ENCODE measurements at places on chromosomes 3 and 15.

GRCh38 chr15:74221399-74222239, 14.5 kb upstream of the CCDC33 start:
- no peak for DNase-seq

DNA sequence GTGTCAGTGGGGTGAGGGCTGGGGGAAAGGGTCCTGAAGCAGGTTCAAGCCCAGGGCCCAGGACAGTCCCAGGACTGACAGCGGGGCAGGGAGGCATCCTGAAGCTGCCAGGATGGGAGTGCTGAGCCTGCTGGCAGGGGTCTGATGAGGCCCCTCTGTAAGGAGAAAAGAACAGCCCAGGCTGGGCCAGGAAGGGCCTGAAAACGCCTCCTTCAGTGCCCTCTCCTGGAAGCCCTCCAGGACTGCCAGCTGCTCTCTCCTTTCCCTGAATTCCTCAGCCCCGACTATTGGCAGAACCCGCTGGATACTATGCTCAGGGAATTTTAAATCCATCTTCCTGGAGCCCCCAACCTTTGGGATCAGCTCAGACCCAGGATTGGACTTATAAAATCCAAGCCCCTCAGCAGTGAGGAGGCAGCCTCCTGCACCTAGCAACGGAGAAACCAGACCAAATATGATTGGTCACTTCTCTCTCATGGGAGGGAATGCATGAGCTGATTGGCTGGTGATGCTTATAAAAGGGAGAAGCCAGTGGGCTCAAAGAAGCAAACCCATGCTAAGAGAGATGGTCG, 203.5 kb upstream of the LINGO1 start:
- DNase-seq = no peak

GRCh38 chr3:136562026-136562425, 190.2 kb downstream of the STAG1 start:
- DNase-seq = no peak

GRCh38 chr3:151145713-151146070, 57.3 kb downstream of the GPR171 start:
- DNase-seq = no peak

GRCh38 chr3:58188921-58189451, 21.8 kb downstream of the DNASE1L3 start:
- no peak for DNase-seq

GRCh38 chr15:61459785-61460707, 230.9 kb upstream of the RORA start:
- DNase-seq = peak; percentile 26

DNA sequence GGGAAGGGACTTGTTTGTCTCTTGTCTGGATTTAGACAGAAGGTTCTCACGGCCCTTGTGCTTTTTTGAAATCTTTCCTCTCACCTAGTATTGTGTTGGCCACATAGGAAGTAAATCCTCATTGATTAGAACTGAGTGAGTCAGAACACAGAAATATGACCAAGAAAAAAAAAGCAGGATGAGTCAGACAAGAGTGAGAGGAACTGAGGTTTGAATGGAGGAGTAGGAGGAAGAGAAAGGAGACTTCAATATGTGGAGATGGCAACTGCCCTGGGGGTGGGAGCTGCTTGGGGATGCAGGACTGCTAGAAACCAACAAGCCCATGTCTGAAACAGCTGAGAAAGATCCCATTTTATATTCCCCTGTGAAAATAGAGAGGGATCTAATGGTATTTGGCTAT, 194.1 kb upstream of the ZBTB20 start:
- peak; percentile 10 for DNase-seq

DNA sequence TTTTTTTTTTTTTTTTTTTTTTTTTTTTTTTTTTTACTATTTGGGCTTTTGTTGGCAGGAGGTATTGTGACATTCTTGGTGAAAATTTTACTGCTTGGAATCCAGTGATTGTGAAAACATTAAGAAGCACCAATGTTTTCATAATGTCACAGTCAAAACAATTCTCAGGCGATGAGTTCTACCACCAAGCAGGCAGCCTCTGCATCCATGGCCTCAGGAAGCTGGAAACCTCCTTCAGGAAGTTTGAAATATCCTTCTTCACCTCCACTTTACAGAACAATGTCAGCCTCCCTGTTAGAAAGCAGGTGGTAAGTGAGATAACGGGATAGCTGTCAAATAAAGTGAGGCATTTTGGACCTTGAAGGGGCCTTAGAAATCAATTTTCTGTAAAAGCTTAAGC, 98.3 kb downstream of the MEX3B start:
- DNase-seq = peak; percentile 70

Data from AG04449 (cell line).